ENCODE measurements at places on chromosomes 11 and 22.
A peak's percentile ranks its signal among the peaks of the same experiment; 100 is the strongest.

DNA sequence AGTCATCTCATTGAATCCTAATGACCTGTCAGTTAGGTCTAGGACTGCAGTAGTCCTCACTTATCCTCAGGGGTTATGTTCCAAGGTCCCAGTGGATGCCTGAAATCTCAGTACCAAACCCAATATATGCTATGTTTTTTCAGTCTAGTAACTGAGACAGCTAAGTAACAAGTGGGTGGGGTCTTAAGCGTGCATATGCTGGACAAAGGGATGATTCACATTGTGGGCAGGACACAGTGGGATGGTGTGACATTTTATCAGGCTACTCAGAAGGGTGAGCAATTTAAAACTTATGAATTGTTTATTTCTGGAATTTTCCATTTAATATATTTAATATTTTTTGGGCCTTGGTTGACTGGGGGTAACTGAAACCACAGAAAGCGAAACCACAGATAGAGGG lies 29.0 kb downstream of the DDX10 start:
- DNase-seq = no peak

- DNase-seq = no peak
These were observed 105.8 kb downstream of the KCNQ1 start for GRCh38 chr11:2550606-2550970.

GRCh38 chr11:101844608-101845007 lies 70.2 kb upstream of the CEP126 start:
- DNase-seq = no peak

- DNase-seq = no peak
These were observed 40.9 kb downstream of the MRTFA start for GRCh38 chr22:40595497-40596234.

- no peak for DNase-seq
These were observed 169.9 kb downstream of the CTTN start for GRCh38 chr11:70568035-70568813.

- no peak for DNase-seq
These were observed 9.6 kb upstream of the CERK start for GRCh38 chr22:46747646-46748045.

GRCh38 chr11:60155931-60156330 lies 27.0 kb downstream of the MS4A6A start:
- DNase-seq = no peak

GRCh38 chr11:113603277-113604059 lies 102.6 kb downstream of the TMPRSS5 start:
- no peak for DNase-seq

DNA sequence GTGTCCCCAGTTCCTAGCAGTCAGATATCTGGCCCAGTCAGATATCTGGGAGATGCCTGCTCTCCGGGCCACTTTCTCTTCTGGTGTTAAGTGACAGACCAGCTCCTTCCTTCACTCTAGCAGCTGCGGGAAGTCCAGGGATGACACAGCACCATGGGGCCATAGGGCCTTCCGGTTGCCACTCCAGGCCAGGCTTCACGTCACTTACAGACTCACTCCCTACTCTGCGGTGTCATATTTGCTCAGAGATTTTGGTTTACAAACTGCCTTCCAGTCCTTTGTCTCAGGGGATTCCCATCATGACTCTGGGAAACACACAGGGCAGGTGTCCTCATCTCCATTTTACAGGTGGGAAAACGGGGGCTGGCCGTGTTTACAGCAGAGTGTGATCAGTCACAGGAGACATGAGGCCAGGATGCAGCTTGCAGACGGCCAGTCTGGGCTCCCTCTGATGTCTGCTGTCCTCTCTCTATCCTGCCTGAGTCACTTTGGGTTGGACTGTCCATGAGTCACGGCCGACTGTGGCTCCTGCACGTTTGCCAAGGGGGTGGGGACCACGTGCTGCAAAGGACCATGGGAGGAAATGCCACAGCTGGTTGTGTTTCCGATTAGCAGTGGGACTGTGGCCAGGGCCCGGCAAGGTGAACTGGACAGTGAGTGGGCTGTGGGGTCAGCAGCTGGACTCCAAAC lies 8.2 kb upstream of the TBC1D22A start:
- peak; percentile 74 for DNase-seq

GRCh38 chr11:98736833-98737232 lies 283.9 kb upstream of the CNTN5 start:
- no peak for DNase-seq

DNA sequence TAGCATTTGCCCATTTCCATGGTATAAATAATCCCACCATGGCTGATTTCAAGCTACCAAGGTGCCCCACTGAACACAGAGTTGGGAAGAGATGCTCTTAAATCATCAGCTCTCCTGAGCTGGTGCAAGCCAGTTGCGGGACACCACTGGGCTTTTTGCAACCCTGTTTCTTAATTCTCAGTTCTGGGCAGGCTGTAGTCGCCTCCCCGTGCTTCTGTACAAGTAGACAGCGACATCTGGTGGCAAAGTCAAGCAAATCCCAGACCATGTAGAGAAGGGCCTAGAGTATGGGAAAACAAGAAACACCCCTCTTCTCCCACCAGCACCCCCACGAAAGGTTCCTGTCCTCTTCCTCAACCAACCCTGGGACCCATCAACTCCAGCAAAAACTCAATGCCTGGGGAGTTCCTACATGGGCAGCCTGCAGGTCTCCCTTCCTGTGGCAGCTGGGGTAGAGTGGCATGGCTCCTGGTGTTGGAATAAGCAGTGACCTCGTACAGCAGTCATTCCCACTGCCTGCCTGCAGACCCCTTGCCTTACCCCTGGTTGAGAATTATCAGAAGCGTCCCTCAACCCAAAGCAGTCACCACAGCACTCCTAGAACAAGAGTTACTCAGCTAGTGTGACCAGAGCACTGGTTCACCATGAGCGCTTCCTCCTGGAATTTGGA lies 68.4 kb downstream of the IGLL5 start:
- DNase-seq = peak; percentile 90

Data from RPMI8226 (cell line).